Cerebellar nuclear complex (tissue), 1 donor: ENCODE measurements at places on chromosomes 16 and 17.

DNA sequence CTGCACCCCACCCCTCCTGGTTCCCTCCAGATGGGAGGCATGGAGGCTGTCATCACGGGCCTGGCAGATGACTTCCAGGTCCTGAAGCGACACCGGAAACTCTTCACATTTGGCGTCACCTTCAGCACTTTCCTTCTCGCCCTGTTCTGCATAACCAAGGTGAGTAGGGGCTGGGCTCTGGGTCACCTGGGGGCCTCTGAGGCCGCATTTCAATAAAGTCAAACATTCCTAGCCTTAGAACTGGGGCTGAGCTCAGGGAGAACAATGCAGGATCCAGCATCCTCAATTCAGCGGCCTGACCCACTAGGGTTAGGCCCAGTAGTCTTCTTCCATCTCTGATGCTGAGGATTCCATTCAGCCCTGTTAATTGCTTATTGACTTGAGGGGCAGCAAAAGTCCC is 42.1 kb downstream of the SLC6A2 start:
- DNase-seq: no peak

- no peak for DNase-seq
Measured at GRCh38 chr16:1112506-1113184, 16.6 kb upstream of the C1QTNF8 start.

DNA sequence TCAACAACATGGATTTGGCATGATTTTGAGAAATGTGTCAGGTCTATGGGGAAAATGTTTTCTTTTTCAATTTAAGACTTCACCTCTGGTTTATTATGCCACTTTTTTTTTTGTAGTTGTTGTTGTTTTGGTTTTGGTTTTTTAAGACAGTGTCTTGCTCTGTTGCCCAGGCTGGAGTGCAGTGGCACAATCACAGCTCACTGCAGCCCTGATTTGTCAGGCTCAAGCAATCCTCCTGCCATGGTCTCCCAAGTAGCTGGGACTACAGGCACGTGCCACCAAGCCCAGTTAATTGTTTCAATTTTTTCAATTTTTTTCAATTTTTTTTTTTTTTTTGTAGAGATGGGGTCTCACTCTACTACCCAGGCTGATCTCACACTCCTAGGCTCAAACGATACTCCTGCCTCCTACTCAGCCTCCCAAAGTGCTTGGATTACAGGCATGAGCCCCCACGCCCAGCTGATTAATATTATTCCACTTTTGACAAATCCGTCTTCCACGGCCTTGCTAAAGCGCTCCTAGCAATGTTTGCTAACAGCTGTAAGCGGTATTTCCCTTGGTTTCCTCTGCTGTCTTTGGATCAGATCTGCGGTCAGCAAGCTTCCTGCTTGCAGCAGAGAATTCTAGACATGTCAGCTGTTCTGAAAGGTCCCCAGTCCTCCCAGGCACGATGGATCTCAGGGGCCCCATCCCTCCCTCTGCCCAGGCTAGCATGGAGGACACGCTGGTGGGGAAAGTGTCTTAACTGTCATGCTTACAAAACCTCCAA is 7.0 kb upstream of the MILR1 start:
- DNase-seq: no peak

- no peak for DNase-seq
Measured at GRCh38 chr17:76517638-76518038, 16.4 kb upstream of the RHBDF2 start.

DNA sequence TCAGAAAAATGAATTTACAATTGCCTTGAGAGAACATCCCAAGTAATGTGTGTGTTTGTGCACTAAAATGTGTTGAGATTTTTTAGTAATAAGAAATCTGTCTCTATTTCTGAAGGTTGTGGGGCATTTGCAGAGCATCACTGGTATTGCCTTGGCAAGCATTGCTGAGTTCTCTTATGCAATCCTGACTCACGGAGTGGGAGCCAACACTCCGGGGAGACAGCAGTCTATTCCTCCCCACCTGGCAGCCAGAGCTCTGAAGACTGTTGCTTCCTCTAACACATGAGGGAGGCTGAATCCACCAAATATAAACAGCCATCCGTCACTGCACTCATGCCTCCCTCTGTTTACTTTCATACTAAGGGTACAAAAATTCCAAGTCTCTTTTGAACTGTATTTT is 10.6 kb downstream of the CNTD1 start:
- DNase-seq: no peak

- DNase-seq: no peak
Measured at GRCh38 chr17:66720027-66720426, 114.9 kb upstream of the CACNG5 start.

DNA sequence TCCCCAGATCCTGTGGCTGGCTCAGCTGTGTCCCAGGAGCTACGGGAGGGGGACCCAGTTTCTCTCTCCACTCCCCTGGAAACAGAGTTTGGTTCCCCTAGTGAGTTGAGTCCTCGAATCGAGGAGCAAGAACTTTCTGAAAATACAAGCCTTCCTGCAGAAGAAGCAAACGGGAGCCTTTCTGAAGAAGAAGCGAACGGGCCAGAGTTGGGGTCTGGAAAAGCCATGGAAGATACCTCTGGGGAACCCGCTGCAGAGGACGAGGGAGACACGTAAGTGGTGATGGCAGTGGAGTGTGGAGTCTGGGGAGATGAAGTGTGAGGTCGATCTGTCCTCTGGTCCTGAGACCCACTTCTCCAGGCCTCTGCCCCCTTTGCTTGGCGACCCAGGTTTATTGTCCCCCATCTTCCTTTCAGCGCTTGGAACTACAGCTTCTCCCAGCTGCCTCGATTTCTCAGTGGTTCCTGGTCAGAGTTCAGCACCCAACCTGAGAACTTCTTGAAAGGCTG is 585 bp downstream of the WRAP53 start:
- DNase-seq: no peak

GRCh38 chr17:71334048-71334751 is 786.6 kb upstream of the SOX9 start:
- DNase-seq: no peak

DNA sequence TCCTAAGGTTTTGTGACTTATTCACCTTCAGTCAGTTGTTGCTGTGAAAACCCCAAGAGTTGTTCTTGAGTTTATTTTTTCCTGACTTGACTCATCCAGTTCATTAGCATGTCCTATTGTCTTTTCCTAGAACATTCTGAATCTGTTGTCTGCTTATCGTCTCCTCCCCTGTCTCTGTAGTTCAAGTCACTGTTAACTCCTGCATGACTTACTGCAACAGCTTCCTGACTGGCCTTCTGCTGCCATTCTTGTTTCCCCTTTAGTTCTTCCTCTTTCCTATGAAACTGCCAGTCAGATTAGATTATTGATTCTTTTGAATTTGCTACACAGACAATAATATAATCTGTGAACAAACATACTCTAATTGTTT is 161.5 kb downstream of the FTO start:
- DNase-seq: no peak

GRCh38 chr17:37179893-37180292 is 195.9 kb upstream of the C17orf78 start:
- DNase-seq: no peak

DNA sequence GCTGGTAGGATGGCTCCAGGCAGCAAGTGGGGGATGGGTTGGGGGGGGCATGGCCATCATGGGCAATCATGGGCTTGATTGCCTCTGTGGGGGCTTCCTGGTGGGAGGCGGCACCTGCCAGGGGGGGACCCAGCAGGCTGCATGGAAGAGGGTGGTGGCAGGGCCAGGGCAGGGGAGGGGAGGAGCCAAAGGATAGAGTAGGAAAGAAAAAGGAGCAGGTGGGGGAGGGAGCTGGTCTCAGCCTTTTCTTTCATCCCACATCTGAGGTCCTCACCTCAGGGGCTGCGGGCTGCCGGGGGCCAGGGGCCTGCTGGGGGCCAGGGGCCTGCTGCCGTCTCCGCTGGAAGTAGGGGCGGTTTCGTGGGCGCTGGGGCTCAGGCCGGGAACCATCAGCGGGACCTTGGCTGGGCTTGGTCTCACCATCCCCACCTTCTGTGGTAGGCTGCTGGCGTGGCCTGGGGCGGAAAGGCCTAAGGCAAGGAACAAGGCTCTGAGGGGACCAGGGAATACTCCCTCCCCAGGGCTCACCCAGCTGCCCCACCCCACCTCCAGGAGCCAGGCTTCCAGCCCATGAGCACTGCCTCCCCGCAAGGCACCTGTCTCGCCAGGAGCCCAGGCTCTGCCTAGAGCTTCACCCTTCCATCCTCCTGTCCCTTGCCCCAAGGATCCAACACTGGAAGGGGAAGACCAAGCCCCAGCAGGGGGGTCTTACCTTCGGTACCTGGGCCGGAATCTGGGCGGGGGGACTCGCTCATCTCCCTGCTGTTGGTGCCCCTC is 5.0 kb downstream of the YBX2 start:
- DNase-seq: no peak

- no peak for DNase-seq
Measured at GRCh38 chr16:71338193-71338592, 20.3 kb upstream of the CALB2 start.

DNA sequence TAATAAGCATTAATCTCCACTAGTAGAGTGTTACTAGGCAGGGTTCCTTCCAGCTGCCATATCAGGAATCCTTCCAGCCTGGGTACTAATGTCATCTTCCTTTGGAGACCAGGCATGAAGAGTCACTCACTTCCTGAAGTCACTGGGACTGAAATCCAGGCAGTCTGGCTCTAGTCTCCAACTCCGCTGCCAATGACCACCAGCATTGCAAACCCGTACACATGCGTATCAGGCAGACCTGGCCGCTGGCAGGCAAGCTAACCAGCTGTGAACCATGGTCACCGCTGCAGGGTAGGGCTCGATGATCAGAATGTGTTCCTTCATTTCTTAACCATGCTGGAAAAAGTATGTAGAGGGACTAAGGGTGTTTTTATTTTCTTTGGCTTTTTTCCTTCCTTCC is 255.5 kb downstream of the CDH13 start:
- DNase-seq: no peak

DNA sequence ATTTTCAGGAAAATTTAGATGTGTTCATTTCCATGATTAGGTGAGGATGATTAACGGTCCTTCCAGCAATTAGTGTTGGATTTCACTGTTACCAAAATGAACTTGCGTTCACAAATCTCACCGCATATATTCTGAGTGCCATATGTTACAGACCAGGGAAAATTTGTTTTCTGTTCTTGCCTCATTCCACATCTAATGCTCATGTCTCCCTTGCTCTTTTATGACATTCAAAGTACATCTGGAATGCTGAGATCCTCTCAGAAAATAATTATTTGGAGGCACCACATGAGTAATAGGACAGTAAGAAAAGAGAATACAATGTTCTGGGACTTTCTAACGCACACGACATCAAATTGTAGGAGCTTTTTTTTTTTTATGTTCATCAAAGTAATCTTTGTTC is 406.5 kb downstream of the SHISA9 start:
- DNase-seq: no peak

GRCh38 chr17:54919425-54919824 is 18.8 kb downstream of the TOM1L1 start:
- DNase-seq: no peak

DNA sequence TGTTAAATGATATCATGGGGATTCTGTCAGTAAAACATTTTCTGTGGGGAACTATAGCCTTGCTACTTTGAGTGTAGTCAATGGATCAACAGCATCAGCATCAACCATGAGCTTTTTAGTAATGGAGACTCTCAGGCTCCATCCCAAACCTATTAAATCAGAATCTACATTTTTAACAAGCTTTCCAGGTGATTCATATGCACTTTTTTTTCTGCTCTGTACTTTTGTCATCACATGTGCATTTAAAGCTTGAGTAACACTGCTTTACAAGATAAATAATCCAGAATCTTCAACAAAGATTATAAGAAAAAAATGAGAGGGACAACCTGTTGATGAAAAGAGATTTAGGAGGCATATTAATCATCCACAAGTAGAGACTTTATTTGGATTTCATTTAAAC is 23.5 kb downstream of the NUP93 start:
- no peak for DNase-seq

DNA sequence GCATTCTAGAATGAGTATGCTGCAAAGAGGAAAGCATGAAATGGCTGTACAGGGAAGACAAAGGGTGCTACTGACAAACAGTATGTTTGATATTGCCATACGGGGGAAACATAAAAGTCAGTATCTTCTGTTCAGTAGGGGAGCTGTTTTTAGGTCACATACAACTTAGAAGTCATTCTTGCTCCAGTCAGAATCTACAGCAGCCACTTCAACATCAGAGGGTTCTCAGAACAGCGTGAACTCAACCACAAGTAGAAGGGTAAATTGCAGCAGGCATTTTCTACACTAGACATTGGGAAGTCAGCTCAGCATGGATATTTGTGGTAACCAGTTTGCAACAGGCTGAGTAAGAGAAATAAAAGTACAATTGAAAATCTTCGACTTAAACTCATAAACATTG is 1241.8 kb upstream of the GOT2 start:
- no peak for DNase-seq

GRCh38 chr16:15950161-15950854 is 892 bp downstream of the ABCC1 start:
- DNase-seq: no peak

GRCh38 chr16:14186007-14186794 is 115.1 kb downstream of the MRTFB start:
- no peak for DNase-seq

GRCh38 chr17:74442291-74442669 is 10.4 kb downstream of the GPRC5C start:
- no peak for DNase-seq

DNA sequence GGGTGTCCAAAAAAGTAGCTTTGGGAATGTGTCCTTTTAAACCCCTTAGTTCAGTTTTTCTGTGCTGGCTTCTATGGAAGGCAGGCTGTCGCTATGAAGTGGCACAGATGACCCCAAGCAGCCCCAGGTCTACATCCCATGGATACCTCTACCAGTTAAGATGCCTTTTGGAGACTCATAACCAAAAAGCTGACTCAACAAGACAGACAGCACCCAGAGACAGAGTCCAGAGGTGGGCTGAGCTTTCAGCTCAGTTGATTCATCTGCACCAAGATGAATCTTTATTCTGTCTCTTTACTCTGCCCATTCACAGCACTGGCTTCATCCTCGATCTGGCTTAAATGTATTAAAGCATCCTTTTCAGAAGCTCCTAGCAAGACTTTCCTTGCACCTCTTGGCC is 29.8 kb upstream of the RBBP6 start:
- no peak for DNase-seq

DNA sequence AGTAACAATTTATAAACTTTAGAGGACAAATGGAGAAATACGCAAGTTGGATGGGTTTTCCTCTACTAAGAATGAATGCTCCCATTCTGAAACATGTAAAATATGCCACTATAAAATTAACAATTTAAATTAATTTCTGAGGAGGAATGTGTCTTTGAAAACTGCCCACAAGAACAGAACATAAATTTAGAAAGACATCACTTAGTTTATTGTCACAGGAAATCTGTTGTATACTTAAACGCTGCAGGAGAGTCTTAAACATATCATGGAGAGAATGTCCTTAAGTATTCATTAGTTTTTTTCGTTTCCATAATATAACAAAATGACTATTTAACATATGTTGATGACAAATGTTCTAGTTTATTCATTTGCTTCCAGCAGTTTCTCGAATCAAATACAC is 29.6 kb downstream of the USP32 start:
- no peak for DNase-seq

GRCh38 chr17:67663457-67663856 is 54.3 kb upstream of the NOL11 start:
- DNase-seq: no peak

GRCh38 chr17:67637901-67638641 is 79.7 kb upstream of the NOL11 start:
- DNase-seq: no peak

GRCh38 chr17:76537578-76538280 is at the start of gene CYGB:
CYGB (minus strand) TSS chr17:76537709; CDS start chr17:76537542, 167 bp downstream.
- no peak for DNase-seq
